ENCODE measurements at places on chromosomes 12 and 14.

- H3K4me3 ChIP-seq, result no peak overlapping the region
- H3K36me3 ChIP-seq, result no peaks in the 10 kb centered on the region
- DNase-seq, result no peak
- no peaks in the 10 kb centered on the region for H3K27me3 ChIP-seq
- no peak overlapping the region for H3K27ac ChIP-seq
- no peaks in the 10 kb centered on the region for H3K4me1 ChIP-seq
Measured at GRCh38 chr12:90229407-90230170, 521.0 kb upstream of the ATP2B1 start.

DNA sequence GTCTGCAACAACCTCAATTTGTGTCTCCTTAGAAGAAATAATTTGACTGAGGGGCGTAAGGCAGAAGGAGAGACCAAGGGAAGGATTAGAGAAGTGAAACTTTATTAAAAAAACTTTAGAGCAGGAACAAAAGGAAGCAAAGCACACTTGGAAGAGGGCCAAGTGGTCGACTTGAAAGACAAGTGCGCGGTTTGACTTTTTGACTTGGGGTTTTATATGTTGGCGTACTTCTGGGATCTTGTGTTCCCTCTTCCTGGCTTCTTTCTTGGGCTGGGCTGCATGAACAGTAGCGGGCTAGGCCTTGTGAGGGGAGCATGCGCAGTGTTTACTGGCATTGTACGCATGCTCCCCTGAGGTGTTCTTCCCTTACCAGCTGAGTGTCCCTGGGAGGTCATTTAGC, 369.3 kb upstream of the DCN start:
- no peaks in the 10 kb centered on the region for H3K27me3 ChIP-seq
- H3K27ac ChIP-seq, result no peak overlapping the region
- H3K36me3 ChIP-seq, result no peaks in the 10 kb centered on the region
- no peak for DNase-seq
- H3K4me3 ChIP-seq, result no peak overlapping the region

DNA sequence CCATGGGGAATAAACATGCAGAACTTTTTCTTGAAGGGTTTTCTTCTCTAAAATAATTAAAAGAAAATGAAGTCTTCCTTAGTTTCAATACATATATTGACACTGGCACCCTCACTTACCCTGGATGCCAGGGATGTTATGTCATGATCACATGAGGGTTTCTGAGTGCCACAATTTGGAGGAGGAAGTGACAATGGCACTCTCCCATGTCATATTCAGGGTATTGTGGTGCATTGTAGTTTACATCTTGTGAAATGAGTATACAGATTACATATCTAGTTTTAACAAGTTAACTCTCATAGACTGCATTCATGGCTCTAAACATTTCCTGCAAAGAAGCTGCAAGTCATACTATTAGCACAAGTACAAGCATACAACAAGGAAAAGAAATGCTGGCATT, 37.7 kb downstream of the CCDC177 start:
- peaks cover 5% of the 10 kb centered on the region for H3K27me3 ChIP-seq
- DNase-seq, result no peak
- H3K4me1 ChIP-seq, result no peaks in the 10 kb centered on the region
- H3K36me3 ChIP-seq, result no peaks in the 10 kb centered on the region
- H3K27ac ChIP-seq, result no peak overlapping the region
- no peak overlapping the region for H3K4me3 ChIP-seq

- H3K4me3 ChIP-seq, result no peak overlapping the region
- H3K27me3 ChIP-seq, result no peaks in the 10 kb centered on the region
- H3K4me1 ChIP-seq, result no peaks in the 10 kb centered on the region
- H3K27ac ChIP-seq, result no peak overlapping the region
- DNase-seq, result no peak
- H3K36me3 ChIP-seq, result peaks cover 78% of the 10 kb centered on the region
Measured at GRCh38 chr12:50467439-50467838, 37.3 kb upstream of the DIP2B start.

DNA sequence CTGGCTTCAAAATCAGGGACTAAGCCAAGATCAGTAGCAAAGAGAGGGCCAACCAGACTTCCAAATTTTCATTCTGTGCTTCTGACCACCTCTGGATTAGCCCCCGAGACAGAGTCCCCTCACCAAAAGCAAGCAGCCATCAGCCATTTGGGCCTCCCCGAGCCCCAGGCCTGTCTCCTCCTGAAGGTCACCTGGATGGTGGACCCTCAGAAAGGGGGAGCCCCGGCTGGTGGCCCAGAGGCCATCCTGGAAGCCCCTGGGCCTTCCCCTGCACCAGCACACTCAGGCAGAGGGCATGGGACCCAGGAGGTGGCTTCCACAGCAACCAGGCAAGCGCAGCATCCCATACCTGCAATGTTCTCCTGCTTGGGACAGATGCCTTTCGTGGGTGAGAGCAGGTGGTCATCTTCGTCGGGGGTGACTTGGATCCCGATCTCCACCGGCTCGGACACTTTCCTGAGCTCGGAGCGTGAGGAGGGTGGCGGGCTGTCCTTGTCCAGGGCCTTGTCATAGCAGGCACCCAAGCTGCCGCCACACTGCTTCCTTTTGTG, 14.8 kb downstream of the BCL11B start:
- no peak overlapping the region for H3K4me3 ChIP-seq
- H3K27ac ChIP-seq, result no peak overlapping the region
- peaks cover 10% of the 10 kb centered on the region for H3K27me3 ChIP-seq
- H3K36me3 ChIP-seq, result no peaks in the 10 kb centered on the region
